ENCODE measurements at places on chromosomes 3 and 15.

DNA sequence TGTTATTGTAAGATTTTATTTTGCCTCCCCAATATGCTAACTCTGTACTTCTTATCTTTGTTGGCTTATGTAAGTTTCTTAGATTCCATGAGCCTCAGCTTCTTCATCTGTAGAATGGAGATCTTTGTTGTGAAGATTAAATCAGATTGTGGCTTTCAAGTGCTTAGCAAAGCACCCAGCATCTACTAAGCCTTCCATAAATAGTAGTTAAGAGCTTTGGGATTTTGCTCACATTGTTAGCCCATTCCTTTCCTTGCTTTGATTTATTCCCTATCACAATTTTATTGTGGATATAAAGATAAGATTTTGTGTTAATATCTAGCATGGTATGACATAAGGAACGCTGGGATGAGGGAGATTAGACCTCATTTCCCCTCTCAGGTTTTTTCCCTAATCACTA lies 501.4 kb downstream of the PYDC2 start:
- DNase-seq, result no peak

- no peak for DNase-seq
Measured at GRCh38 chr3:108110934-108111333, 20.1 kb upstream of the CD47 start.

DNA sequence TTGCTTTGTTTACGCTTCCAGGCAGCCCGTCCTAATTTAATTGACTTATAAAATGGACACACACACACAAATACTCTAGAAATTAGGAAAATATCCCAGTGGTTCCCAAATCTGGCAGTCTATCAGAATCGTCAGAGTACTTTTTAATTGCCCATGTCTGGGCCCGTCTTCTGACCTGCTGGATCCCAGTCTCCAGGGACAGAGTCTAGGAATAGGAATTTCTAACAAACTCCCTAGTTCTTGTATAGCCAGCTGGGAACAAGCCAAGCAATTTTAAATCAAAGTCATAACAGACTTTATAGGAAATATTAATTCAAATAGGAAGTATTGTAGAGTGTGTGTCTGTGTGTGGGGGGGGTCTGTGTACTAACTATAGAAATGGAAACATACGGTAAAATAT lies 33.4 kb downstream of the LDHAL6B start:
- DNase-seq, result no peak

DNA sequence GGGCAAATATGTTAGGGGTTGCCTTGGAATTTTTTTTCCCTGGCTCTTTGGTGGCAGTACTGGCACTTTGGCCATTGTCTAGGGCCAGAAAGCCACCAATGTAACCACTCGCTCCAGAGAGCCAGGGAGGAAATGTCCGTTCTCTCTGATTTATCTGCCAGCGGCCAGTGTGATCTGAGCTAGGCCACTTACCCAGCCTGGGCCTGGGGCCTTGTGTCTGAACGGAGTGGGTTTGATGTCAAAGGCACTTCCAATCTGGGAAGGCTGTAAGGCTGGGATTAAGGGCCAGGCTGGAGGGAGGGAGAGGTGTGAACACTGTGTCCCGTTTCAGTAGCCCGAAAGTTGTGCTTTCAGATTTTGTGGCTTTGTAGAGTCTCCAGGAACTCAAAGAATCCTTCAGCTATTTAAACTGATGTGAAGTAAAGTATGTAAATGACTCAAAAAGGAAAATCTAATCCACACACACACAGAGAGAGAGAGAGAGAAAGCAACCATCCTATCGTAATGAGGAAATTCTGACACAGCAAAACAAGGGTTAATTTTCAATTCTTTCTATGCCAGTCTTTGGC lies 271.0 kb downstream of the PDZRN3 start:
- no peak for DNase-seq

DNA sequence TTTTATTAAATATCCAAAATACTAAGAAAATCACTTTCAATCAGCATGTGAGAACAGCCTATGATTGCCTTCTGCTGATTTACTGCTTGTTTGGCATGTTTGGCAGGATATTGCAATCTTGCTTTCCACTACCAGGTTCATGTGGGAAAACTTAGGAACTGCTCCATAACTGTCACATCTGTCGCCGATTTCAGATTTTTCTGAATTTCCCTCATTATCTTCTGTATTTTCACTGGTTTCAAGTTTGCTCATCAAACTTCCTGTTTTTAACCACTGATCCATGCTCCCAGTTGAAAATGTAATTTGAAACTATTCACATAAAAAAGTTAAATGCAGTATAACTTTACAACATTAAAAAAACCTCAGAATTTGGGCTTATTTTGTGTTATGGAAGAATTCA lies 93.0 kb downstream of the NFKBIZ start:
- no peak for DNase-seq

DNA sequence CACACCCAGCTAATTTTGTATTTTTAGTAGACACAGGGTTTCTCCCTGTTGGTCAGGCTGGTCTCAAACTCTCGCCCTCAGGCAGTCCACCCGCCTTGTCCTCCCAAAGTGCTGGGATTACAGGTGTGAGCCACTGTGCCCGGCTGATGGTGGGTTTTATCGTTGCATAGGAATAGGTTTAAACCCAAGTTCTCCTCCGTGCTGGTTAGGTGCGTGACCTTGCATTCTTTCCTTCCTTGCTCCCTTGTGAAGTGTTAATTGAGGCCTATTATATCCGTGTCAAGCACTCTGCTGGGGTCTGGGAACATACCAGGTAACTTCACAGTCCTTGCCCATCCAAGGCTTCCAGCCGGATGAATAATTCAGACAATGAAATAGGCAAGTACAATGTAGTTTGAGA lies 19.3 kb upstream of the ETV5 start:
- DNase-seq, result no peak

DNA sequence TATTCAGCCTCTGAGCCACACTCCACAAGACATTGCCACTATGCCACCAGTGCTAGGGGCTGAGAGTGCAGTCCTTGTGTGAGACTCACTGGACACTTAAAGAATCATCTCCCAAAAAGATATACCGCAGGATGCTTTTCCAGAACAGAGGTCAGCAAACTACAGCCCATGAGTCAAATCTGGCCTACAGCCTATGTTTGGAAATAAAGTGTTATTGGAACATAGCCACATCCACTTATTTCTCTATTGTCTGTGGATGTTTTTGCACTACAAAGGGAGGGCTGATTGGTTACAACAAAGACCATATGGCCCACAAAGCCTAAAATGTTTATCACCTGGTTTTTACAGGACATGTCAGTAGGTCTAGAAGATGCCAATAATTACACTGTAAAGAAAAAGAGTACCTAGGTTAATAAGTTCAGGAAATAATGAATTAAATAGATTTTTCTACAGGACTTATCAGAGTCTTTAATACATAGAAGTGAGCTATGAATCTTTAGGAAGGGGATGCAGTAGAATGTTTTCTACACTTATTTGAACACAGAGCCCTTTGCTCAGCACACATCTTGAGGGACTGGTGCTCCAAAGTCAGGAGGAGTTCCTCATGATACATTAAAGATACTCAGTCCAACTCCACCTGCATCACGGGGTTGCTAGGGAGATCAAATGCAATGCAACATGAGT lies 26.3 kb downstream of the SRGAP3 start:
- DNase-seq, result no peak

DNA sequence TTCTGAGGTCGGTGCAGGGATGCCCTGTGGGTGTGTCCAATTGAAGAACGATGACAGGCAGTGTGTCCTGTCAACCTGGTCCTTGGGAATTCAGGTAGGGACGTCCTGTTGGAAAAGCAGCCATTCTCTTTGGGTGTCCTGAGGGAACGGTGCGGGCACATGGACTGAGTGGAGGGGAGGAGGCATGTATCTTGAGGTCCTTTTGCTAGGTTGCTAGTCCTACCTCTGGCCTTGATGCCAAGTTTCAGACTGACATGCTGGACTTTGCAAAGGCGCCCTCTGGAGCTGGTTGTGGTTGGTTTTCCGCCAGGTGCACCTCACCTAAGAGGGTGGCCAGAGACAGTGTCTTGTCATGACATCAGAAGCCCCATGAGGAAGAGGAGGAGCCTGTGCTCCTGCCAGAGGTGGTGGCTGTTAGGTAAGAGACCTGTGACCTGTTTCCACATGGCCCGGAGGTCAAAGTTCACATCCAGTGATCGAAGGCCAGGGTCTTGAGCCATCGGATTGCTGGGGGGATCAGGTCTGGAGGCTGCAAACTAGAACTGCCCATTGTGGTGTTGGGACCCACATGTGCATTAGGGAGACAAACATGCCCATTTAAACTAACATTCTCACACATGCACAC lies 106.3 kb downstream of the SNRPN start:
- DNase-seq, result no peak

DNA sequence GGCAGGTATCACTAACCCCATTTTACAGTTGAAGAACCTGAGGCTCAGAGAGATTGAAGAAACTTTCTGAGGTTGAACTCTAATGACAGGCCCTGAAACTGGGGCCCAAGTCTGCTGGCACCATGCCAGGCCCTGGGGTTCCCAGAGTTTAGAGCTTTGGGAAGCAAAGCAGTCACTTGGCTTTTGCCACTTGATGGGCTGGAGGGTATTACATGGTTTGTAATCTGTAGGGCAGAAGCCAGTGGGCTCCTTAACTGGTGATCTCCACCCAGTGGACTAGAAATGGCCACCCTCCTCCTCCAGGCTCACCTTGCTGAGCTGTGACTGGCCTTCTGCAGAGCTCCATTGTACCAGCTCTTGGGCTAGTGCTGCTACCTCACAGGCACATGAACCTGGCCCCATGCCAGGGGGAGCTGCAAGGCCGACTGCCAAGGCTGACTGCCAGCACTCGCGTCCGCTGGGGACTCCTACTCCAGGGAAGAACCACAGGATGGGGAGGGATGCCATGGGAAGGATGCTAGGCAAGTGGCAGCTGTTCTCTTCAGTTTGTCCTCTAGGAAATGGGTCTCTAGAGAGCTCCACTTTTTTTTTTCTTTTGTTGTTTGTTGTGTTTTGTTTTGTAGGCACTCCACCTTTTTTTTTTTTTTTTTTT lies 104.8 kb downstream of the ETFA start:
- no peak for DNase-seq

GRCh38 chr3:15997274-15997943 lies 177.1 kb upstream of the GALNT15 start:
- DNase-seq, result no peak

DNA sequence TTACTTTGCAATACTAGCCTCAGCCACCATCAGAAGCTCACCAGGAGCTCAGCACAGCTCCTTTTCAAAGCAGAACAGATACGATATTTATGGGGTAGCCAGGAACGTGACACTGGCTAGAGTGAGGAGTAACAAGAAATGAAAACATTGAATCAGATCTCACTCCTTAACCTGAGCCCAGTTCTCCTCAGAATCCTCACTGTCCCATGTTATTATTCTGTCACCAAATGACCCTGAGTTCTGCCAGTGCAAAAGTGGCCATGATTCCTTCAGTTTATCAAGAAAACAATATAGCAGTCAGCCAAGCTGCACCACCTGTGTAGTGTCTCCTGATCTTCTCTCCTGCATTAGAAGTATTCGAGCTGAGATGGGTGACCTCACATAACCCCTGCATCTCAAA lies 956.7 kb downstream of the TUSC7 start:
- no peak for DNase-seq

DNA sequence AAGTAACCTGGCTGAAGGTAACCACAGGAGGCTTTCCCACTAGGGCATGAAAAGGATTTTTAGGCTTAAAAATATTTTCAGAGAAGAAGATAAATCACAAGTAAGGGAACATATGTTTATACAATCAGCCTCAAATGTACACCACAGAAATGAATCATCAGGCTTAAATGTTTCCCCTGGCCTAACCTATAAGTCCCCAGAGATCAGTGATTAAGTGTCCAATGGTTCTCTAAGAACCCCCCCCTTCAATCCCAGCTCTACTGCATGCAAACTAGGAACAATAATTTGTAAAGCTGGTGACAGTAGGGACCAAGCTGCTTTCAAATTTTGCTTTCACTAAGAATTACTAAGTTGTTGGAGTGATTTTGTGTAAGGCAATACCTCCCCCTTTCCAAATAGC lies 431.6 kb upstream of the LMCD1 start:
- no peak for DNase-seq

DNA sequence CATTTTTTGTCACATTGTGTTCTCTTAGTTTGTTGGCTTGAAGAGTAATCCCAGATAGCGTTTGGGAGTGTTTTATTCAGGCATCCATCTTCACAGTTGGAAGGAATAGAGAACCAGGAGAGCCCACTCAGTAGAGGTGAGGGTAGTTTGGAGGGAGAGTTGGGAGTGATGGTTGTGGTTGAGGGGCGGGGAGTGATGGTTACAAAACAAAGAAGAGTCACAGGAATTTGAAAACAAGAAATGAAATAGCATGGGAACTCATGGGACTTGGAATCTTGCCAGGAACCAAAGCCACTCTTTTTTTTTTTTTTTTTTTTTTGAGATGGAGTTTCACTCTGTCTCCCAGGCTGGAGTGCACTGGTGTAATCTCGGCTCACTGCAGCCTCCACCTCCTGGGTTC lies 36.3 kb downstream of the DUT start:
- DNase-seq, result no peak

GRCh38 chr3:51734572-51734907 lies 27.7 kb downstream of the GRM2 start:
- DNase-seq, result no peak

DNA sequence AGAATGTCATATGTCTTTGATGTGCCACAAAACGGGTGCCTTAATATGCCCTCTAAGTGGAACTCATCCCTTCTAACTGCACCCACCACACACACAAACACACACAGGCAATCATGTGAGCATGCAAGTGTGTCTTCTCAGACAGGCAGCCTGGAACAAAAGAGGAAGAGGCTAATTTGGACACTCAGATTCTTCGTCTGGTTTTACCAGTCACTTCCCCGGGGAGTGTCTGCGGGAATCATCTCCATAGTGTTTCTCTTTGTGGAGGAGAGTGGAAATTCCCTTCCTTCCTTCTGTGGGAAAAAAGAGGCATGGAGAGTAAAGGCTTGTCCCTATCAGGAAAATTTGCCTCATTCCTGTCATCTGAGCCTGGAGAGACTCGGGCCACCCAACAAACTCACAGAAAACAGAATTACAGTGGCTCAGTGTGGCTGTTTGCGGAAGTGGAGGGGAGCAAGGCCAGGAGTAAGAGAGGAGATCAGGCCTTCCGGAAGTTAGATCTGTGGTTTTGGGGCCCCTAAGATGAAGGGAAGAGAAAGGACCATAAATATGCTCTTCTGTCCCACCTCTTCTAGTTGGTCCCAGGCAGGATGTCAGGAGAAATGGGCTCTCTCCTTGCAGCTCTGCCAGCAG lies 212.6 kb upstream of the SEMA6D start:
- no peak for DNase-seq
